ENCODE measurements at places on chromosomes 11 and 22.

DNA sequence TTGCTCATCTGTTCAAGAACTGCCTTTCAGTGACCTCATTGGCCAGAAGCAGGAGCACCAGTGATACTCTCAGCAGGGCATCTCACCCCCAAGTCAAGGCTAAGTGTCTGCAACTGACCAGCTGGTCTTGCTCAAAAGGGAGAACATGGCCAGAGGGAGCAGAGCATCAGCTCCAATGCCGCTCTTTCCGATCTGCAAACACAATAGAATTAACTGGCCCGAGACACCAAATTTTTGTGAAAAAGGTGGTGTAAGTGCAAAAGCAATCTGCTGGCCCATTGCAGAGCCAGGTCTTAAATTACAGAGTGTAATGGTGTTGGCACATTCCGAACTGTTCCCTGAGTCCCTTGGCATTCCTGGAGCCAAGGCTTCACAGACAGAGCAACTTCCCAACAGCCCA, 97.0 kb downstream of the PKNOX2 start:
- DNase-seq: no peak

DNA sequence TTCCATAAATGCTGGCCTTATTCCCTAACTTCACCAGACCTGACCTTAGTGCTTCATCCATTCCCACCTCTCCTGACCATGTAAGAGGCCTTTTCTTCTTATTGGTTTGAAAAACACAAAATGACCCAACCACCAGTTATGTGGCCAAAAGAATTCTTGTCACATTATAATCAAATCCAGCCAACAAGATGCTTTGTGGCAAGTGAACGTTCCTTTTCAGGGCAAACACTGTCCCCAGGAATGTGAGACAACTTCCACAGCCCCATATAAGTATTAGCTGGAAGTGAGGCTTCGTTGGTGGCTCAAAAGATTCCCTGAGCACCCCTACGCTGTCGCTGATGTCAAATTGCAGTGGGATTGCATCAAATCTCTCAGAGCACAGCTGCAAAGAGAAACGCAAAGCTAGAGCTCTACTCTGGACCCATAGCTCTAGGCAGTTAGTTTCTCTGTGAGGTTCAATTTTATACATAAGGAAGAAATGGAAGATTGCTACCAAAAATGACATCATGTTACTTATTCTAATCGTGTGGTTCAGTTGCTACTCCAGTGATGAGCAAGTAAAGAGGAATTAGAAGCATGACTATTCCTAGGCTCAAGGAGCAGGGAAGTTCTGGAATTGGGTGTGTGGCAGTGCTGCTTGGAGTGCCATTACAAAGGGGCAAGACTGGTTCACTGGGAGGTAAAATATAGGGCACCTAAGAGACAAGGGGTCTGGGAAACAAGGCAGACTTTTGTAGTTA, 26.1 kb downstream of the GLYATL1 start:
- no peak for DNase-seq

DNA sequence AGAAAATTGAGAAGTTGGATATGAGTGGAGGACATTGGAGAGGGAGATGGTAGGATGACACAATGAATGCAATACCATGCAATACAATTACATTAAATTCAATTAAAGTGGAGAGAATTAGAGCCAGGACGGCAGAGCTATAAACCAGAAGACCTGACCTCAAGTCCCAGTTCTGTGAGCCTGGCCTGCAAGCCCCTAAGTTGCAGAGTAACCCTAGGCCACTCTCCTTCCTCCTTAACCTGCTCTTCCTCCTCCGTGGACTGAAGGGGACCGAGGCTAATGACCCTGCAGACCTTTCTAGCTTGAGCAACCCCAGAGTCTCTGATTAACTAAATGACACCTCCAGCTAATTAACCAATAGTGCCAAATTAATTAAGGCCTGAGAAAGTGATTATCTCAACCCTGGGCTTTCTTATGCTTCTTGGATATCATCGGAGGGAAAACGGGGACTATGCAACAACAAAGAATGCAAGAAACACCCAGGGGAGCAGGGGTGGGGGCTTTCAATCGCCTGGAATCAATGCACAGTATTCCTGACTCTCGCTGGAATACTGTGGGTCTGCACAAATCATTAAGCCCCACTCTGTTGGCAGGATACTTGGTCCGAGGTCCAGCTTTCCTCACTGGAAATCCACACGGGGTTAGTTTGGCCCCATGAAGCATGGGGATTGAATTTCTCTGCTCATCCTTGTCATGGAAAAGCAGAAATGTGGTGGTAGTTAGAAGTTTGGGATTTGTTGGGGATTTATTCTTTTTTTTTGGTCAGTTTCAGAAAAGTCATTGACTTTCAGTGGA, 548.3 kb downstream of the MN1 start:
- DNase-seq: no peak

DNA sequence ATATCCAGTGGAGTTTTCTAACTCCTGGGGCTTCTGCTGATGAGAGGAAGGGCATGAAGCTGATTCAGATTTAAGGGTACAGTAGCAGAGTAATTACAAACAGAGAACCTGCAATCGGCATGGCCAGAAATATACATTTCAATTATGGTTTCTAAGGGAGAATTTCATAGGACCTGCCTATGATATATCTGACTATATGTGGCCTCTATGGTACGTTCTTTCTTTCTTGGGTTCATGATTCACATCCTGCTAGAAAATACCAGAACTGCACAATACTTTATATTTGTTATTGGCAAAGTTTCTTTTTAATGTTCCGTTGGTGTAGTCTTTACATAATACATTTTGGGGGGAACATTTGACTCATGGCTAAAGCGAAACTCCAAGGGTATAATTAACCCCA, 63.1 kb upstream of the TTC12 start:
- DNase-seq: no peak

DNA sequence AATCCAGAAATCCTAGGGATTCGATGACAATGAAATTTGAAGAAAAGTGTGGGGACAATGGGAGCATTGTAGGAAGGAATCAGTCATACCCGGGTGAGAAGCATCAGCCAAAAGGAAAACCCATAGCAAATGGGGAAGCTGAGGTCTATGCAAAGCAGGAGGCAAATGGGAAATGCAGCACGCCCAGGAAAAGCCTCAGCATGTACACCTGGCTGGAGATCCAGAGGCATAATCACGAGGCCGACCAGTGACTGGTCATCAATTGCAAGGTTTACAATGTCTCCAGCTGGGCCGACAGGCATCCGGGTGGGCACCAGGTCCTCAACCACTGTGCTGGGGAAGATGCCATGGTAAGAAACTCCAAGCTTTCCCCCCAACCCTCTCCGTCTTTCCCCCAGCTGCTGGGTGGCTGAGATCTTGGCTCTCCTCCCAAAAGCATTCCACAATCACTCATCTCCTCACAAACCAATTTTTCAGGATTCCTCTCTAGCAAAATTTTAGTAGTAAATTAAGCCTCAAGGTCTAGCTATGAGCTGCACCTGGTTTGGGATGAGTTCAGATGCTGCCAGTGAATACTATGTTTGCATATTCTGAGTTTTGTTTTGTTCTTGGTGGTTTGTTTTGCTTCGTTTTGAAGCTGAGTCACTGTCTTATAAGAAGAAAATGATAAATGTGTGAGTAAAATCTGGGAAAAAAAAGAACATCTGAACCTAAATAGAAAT, 98.0 kb upstream of the OR5AK2 start:
- DNase-seq: no peak

DNA sequence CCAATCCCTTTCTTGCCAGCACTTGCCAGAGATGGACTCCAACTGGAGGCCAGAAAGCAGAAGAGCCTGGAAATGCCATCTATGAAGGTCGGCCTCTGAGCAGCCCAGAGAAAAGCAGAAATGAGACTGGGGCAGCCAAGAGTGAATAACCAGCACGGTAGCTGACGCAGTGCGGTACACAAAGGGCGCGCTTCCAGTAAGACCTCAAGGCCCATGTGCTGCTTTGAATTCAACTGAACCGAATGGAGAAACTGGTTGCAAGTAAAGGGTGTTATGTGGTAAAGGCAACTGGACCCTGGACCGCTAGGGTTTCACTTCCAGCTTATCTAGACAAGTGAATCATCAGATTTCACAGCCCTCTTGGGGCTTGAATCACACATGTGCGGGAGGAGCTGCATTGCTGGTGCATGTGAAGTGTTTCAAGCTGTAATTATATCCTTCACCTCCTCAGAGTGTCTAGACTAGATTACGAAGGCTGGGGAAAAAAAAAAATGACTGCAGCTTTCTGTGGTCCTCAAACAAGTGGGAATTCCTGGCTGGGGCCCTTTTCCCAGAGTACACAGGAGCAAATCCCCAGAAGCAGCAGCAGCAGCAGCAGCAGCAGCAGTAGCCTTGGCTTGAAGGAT, 128.9 kb downstream of the CCDC34 start:
- DNase-seq: no peak

DNA sequence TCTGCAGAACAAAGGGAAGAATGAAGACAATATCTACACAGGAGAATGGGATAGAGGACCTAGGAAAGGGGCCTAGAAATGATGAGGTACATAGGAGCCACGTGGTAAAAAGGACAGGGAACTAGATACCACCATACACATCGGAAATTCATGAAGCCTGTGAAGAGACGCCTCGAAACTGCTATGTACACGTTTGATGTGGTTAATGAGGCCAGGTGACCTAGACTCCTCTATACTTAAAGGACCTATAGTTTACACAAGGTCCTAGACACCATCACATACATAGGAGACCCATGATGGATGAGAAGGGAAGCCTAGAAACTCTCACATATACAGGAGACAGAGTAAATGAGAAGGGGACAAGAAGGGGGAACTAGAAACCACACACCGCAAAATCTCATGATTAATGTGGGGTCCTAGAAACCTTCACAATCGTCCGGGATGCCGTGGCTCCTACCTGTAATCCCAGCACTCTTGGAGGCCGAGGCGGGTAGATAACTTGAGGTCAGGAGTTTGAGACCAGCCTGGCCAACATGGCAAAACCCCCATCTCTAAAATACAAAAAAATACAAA, 23.8 kb downstream of the RHBDD3 start:
- DNase-seq: no peak

GRCh38 chr22:27987557-27987956, 68.5 kb upstream of the PITPNB start:
- no peak for DNase-seq

DNA sequence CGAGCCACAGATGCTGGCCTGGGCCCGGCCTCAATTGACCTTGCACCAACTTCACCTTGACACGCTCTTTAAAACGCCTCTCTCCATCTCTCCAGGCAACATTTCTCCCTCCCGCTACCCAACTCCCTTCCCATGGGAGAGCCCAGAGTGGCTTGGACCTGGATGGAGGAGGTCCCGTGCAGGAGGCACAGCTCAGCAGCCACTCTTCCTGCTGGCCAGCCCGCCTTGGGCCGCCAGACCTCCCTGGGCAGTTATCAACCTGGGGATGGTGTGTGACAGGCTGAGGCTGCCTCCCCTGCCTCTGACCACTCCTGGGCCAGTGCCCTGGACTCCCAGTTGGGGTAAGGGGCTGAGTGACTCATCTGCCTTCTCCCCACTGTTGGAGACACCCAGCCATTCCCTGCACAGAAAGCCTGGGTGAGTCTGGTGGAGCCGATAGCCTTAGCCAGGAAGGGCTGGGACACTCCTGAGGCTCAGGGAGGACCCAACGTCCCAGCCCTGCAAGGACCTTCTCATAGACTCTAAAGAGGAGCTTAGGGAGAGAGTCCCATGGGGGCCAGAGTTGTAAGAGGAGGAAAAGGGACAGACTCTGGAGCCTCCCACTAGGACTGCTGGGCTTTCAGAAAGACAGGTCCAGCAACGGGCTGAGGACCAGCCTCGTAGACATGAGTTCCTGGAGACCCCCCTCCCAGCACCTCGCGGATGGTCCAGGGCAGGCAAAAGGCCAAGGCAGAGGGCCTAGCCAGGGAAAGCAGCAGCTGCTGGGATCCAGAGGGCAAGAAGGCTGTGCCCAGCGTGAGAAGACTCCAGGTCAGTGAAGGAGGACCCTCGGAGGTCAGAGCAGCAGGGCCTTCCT, 131.7 kb downstream of the CEP164 start:
- DNase-seq: no peak

DNA sequence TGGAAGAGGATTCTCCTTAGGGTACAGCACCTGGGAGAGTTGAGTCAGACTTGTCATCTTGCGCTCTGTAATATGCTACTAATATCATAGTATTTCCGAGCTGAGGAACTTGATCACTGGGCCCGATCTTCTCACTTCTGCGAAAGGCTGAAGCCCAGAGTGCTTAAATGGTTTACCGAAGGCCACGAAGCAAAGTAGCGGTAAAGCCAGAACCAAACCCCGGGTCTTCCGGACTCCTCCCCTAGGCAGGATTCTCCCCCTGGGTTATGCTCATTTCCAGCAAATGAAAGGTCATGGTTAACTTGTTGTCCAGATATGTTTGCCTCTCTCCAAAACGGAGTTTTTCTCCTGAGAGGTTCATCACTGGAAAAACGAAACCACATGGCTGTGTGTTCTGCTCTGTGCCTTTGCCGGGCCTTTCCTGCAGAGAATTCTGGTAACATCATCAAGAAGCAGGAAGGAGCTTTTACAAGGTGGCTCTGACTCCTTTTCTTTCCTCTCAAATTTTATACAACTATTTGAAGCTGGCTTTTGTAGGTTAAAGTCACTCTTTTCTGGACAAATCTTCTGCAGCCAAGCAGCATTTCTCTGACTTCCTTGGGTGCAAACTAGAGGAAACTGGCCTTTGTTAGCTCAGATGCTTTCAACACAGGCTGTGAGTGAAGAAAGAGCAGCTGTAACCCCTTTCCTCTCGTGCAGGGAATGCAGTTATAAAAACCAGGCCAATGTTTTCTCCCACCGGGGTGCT, 35.5 kb downstream of the UBASH3B start:
- DNase-seq: no peak

- peak; percentile 60 for DNase-seq
Measured at GRCh38 chr22:35648066-35649025, at the start of gene APOL6. Gene APOL6 (plus strand): TSS chr22:35648446. CDS start chr22:35656426, 7,980 bp downstream.

DNA sequence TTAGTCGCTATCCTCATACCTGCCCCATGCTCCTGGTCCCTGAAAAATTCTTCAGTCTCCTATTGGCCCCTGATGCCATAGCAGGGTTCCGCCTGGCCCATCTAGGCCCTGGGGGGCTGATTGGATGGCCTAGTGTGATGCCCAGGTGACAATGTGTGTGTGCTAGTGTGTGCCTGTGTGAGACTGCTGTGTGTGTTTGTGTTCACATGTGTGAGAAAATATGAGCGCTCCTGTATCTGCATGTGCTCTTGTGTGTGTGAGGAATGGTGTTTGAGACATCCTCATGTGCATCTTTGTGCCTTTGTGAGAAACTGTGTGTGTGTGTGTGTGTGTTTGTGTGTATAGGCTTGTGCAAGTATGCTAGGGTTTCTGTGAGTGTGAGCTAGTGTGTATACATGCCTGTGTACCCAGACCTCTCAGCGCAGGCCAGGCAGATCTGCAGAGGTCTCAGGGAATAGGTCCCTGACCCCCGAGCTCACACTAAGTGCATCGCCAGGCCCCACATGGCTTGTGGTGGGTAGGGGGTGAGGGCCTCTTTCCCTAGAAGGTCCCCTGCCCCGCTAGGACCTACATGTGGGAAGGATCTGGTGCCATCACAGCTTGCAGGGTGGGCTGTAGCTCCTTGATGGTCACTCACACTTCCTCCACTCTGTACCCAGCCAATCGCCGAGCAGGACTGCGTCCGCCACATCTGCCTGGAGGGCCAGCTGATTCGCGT, 64.6 kb downstream of the OTOG start:
- no peak for DNase-seq

GRCh38 chr11:60165538-60165937, 17.3 kb downstream of the MS4A6A start:
- no peak for DNase-seq
